ENCODE measurements at places on chromosomes 12 and 14.
A peak's percentile ranks its signal among the peaks of the same experiment; 100 is the strongest.

DNA sequence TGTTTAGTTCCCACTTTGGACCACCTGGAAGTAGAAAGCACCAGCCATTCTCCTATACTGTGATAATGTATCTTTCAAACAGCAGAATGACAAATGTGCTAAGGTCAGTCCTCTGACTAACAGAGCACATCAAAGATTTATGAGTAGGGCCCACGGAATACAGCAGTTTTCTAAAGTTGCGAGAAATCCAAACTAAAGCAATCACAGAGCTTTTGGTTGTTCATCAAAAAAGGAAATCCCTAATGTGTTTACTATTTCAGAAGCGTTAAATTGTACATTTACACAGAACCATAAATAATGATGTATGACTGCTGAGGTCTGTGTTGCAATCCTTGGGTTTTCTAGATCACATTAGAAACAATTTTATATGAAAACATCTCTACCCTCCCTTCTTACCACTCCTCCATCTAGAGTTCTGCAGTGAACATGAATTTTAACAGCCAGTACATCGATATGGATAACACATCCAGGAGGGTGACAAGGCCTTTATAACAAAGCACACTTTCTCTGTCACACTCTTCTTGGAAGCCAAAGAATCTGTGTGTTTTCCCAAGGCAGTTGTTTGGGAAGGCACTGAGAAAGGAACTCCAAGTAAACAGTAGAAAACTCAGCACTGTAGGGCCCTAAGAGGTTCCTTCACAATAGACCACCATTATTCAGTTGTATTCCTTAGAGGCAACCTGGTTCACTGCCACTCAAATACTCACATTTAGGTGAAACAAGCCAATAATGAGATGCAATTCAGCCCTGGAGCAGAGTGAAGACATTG lies 7.3 kb downstream of the KITLG start:
- peak; percentile 24 for DNase-seq

DNA sequence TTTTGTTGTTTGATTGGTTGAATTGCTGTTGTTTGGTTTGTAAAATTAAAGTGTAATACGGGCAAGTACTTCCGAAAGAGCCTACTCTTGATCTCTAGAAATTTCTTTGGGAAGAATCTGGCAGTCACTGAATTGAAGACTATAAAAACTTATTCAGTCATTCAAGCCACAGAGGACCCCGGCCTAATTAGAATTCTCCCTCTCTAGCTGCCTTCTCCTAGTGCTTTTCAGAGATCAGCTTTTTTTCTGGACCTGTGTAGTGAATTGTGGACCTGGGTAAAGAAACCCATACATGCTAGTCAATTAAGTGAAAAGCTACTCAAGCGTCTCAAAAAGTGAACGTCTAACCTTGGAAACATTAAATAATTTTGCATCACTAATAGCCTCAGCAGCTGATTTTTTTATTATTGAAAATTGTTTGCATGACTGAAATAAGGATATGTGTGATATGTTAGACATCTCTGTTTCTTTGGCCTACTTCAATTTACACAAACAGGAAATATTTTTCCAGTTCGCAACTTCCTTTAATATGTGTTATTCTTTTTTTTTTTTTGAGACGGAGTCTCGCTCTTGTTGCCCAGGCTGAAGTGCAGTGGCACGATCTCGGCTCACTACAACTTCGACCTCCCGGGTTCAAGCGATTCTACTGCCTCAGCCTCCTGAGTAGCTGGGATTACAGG lies 27.2 kb downstream of the EFCAB11 start:
- no peak for DNase-seq

DNA sequence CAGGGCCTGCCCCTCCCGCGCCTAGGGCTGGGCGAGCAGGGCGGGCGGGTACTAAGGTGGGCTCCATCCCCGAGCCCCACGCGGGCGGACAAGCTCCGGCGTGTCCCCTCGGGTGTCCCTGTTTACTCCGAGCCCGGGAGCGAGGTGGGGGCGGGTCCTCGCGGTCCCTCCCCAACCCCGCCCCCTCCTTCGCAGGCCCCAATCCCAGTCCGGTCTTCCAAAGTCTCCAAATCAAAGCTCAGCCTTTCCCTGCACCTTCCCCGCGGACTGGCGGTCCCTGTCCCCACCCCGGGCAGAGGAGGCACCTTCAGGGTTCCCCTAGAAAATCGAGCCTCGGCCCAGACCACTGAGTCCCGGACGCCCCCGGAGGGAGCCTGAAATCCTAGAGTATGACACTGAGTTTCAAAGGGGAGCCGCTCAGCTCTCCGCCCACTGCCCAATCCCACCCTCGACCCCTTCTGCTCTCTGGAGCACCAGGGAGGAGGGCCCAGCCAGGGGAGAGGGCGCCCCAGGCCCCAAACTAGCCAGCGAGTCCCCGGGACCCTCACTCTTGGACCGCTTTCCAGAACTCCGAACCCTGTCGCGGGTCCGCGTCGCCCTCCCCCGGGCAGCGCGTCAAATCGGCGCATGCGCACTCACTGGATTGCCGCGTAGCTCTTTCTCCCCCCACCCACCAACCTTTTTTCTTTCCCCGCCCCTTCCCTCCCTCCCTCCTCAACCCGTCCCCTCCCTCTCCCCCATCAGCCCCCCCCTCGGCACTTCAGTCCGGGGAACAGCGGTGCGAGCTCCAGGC lies at the start of gene LRP1:
LRP1 (plus strand) TSS at position 758 of the 793 bp plus-strand sequence. CDS start 482 bp downstream, outside the sequence.
- DNase-seq, result peak; percentile 72

DNA sequence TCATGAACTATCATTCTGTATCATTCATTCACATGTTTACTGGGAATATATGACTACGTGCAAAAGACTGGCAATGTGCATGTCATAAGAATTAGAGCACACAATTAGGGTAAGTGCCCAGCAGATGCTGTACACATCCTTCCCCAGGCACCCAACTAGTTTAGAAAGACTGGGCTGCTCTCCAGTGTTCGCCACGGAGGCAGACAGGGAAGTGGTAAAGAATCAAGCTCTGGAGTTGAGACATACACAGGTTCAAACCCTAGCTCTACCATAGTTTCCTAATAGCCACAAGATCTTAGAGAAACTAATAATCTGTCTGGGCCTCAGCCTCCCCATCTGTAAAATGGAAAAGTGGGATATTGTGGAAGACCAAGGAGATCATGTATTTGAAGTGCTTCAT lies 6.8 kb downstream of the TMCC3 start:
- no peak for DNase-seq

DNA sequence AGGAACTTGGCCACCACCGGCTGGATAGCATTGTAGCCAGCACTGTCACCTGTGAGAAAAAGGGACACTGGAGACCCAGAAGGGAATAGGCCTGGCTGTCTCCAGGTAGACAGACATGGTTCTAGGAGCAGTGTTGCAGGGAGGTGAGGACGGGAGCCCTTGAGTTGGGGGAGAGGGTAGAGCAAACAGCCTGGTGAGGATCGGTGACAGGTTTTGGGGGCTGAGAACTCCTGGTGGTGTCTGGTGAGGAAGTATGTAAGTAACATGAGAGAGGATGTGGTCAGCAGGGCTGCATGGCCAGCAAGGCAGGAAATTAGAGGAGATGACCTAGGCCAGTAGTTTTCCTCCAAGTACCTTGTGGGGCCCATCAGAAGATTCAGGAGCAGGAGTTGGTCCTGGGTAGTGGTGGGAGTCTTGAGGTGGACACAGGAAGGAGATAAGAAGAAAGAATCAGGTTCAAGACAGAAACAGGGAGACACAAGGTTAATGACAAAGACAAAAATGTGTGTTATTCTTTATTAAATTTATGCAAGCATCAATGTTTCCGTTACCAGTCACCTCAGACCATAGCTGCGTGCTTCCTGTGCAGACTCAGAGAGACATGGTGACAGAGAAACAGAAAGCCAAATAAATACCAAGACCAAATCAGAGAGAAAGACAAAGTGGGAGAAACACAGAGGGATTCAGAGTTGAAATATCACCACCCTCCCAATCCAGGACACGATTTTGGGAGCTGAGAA lies at the start of gene ARHGAP9:
ARHGAP9 (minus strand) TSS at position 491 of the 740 bp plus-strand sequence; CDS start at position 31, 460 bp downstream.
- DNase-seq, result peak; percentile 31

DNA sequence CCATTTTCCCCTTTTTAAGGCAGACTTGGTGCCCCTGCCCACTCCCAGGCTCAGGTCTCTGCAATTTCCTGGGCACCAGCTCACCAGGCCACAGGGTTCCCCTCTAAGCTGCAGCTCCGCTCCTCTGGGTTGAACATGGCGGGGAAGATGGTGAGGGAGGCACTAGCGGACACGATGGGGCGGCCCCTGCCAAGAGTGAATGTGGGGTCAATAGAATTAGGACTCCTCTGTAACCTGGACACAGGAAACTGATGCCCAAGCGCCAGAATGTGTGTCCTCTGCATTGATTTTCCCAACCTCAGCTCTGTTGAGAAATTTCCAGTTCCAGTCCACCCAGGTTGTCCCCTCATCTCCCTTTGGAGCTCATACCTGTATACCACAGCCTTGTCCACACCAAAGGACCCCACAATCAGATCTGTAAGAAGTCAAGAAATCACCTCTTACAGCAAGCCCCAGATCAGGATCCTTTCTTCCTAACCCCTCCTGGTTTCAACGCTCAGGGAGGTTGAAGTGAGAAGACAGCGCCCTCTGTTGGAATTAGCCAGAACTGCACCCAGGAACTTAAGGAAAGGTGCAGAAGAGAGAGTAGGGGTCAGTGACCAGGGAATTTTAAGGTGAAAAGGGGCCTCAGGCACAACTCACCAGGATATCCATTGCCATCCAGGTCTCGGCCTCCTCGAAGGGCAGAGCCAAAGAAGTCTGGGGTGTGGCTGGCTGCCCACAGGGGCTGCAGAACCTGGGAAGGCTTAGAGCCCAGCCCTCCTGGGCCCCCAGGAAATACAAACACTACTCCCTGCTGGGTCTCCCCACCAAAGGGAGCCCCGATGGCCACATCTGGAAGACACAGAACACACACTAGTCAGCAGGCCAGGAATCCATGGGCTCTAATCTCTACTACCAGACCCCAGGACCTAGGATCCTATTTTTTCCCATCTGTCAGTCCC lies 14.7 kb downstream of the ITGA5 start:
- no peak for DNase-seq

Measured in NCI-H226 (cell line).